Muscle of leg (tissue), 16 donors: ENCODE measurements at places on chromosomes 16 and 17. TPM values are rescaled to one million over a fixed set of nuclear protein-coding genes. Genes with fewer than 3 reads are reported as not detected.

The PIRT gene
- 0.34 TPM for polyA plus RNA-seq

The IRX6 gene
- polyA plus RNA-seq: 0.23 TPM

The SF3B3 gene
- 195 TPM for polyA plus RNA-seq

The DHX58 gene
- polyA plus RNA-seq: 4.2 TPM

The CES5A gene
- not detected for polyA plus RNA-seq

The ZCCHC14 gene
- polyA plus RNA-seq: 14.6 TPM

The GRIN2C gene
- polyA plus RNA-seq: 0.83 TPM

The AGRP gene
- polyA plus RNA-seq: not detected

The SPEM2 gene
- polyA plus RNA-seq: not detected

The CAPNS2 gene
- 0.19 TPM for polyA plus RNA-seq

The SMG6 gene
- 20.5 TPM for polyA plus RNA-seq
